Activated CD8-positive, alpha-beta memory T cell treated with anti-CD3 and anti-CD28 coated beads for 1 hour (primary cell): ENCODE measurements at places on chromosomes 3 and 15.

DNA sequence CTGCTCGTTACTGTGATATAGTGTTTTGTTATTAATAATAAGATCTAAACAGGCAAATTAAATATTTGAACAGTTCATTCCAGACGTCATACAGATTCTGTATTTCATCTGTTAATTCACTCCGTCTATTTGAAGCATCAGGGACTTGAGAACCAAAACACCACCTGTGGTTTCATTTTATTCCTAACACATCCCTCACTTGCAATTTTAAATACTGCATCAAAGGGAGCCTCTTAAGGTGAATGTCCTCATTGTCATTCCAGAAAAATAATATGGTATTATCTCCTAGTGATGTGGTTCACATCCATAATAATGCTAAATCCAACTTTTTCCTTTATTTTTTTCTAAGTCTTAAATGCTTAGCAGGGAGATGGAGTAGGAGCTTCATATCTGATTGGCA lies 1390.9 kb upstream of the CADM2 start:
- no peak for DNase-seq

GRCh38 chr3:65927576-65927975 lies 111.1 kb downstream of the MAGI1 start:
- no peak for DNase-seq

GRCh38 chr3:57949344-57949743 lies 58.9 kb upstream of the FLNB start:
- no peak for DNase-seq

- no peak for DNase-seq
Measured at GRCh38 chr15:82021992-82022391, 23.8 kb downstream of the MEX3B start.

- DNase-seq, result no peak
Measured at GRCh38 chr15:39517122-39517855, 63.6 kb upstream of the THBS1 start.

DNA sequence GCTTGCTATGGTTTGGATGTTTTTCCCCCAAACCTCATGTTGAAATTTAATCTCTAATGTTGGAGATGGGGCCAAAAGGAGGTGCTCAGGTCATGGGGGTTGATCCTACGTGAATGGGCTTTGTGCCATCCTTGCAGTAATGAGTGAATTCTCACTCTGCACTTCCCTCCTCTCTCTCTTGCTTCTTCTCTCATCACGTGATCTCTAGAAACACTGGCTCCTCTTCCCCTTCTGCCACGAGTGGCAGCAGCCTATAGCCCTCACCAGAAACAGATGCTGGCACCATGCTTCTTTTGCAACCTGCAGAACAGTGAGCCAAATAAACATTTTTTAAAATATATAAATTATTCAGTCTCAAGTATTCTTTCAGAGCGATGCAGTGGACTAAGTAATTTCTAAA lies 13.3 kb upstream of the PLSCR1 start:
- no peak for DNase-seq

DNA sequence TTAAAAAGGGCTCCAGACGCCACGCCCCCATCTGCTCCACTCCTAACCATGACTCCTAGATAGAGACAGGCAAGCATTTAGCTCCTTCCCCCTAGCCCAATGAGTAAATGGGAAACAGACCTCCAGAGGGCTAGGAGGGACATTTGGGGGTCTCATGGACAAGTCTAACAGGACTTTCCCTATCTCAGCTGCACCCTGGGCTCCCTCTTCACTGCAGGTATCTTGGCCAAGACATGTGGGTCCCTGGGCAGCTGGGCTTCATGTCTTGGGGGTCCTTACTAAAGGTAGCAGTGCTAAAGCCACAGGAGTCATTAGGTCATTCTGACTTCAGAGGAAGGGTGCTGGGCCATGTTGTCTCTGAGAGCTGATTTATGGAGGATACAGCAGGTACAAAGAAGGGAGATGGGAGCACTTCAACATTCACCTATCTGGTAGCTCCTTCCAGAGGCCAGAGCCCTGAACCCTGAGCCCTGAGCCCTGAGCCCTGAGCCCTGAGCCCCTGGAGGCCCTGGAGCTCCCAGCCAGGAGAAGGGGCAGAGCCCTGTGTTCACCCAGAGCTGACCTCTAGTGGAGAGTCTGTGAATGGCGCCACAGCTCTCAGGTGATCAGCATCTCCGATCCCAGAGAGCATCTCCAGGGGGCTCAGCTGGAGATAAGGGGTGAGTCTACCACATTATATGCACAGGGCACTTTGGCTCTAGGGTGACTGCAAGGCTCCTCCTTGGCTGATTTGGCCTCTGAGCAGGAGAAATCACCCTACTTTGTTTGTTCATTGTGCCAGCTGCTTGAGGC lies 40.1 kb upstream of the EPHB1 start:
- no peak for DNase-seq

GRCh38 chr15:96070636-96071035 lies 259.9 kb upstream of the NR2F2 start:
- DNase-seq, result no peak

DNA sequence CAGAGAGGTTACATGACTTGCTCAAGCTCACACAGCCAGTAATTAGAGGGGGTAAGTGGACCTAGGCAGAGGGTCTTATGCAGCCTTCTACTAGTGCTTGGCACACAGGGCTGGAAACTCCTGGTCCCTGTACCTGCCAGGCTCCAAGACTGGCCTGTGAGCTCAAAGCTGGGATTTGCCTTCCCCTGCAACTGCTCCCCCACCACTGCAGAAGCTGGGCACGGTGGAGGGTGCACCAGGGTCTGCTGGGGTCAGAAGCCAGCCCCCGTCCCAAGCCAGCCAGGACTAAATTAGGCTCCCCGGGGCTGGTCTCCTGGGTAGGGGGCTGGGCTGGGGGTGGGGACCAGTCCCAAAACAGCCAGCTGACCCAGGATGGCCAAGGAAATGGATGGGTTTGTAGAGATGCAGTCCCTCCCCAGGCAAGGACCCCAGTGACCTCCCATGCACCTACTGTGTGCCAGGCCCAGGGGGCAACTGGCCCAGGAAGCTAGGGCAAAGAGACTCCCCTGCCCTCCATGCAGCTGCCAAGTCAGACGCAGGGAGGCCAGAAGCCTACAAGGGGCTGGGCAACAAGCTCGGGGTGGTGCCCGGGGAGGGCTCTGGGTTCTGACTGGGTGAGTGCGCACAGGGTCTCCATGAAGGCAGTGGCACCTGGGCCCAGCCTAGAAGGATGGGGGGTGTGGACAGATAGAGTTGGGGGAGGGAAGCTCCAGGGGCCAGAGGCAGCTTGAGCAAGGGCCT lies 51.8 kb upstream of the LINGO1 start:
- DNase-seq, result no peak

DNA sequence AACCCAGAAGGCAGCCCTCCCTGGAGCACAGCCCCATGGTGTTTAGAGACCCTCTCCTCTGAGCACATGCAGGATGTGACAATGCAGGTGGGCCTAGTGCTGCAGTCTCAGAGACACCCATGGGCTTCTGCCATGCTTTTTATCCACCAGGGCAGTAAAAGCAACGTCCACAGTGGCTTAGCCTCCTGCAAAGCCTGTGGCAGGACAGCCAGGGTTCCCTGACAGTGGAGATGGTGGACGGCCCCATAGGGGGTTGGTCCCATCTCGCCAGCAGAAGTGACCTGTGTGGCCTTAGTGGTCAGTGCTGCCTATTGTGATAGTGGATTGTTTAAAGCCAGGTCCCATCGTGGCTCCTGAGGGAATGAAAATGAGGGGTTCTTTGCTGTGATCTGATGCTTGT lies 46.6 kb downstream of the APBA2 start:
- DNase-seq, result no peak

DNA sequence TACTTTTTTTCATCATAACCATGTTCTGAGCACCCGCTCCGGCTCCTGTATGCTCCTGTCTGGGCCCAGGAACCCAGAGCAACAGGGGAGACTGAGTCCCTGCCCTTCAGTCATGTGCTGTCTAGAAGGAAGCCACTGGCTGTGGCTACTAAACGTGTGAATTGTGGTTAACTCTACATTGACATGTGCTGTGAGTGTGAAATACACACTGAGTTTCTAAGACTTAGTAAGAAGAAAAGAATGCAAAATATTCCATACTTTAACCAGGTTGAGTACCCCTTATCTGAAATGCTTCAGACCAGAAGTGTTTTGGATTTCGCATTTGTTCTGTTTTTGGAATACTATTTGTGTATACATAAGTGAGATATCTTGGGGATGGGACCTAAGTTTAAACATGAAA lies 42.8 kb upstream of the CGNL1 start:
- no peak for DNase-seq

- DNase-seq, result no peak
Measured at GRCh38 chr3:59385547-59385946, 335.7 kb upstream of the CFAP20DC start.

- DNase-seq, result no peak
Measured at GRCh38 chr3:30918761-30919160, 24.3 kb upstream of the GADL1 start.

- DNase-seq, result no peak
Measured at GRCh38 chr3:172601066-172601832, 78.0 kb upstream of the TNFSF10 start.

GRCh38 chr3:69379661-69380060 lies 6.2 kb downstream of the FRMD4B start:
- DNase-seq, result no peak

GRCh38 chr15:94586099-94586498 lies 354.7 kb downstream of the MCTP2 start:
- no peak for DNase-seq

DNA sequence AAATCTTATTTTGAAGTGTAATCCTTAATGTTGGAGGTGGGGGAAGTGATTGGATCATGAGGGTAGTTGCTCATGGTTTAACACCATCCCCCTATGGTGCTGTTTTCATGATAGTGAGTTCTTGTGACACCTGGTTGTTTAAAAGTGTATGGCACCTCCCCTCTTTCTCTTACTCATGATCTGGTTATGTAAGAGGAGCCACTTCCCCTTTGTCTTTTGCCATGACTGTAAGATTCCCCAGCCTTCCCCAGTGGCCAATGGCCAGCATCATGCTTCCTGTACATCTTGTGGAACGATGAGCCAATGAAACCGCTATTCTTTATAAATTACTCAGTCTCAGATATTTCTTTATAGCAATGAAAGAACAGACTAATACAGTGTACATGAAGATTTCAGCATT lies 39.8 kb upstream of the GMNC start:
- DNase-seq, result no peak

DNA sequence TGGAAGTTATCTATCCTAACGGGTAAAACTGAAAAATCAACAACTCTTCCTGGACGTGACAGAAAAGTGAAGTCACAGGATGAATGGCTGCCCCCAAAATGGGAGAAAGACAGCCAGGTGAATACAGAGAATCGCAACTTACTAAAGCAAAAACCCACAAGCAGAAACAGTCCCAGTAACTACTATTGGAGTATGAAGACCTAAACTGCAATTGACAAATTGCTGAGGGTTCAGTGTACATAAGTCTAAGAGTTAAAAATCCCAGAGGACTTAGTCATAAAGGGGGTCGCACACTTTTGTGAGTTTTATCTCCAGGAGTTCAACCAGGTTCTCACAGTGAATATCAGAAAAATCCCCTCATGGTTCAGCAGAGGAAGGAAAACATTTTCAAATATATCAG lies 56.8 kb upstream of the IMPG2 start:
- DNase-seq, result no peak

GRCh38 chr3:69594286-69594685 lies 145.0 kb upstream of the MITF start:
- no peak for DNase-seq

DNA sequence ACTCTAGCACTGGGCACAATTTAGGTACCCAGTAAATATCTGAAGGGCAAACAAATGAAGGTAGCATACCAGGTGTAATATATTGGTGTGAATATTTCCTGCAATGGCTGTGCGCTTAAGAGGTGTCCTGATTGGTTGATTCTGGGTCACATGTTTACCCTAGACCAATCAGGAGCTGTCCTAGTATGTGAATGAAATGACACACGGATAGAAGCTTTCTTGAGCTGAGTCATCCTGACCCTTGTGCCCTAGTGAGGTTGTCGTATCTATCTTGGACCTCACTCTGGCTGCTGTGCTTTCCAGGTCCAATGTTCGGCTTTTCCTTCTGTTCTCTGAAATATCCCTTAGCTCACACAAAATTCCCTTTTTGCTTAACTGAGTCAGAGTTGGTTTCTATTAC lies 58.1 kb upstream of the FOXP1 start:
- DNase-seq, result no peak

- DNase-seq, result no peak
Measured at GRCh38 chr3:170155604-170156003, 25.9 kb downstream of the PHC3 start.

- no peak for DNase-seq
Measured at GRCh38 chr15:66644000-66644787, 57.8 kb upstream of the SMAD6 start.

GRCh38 chr3:87197531-87197930 lies 29.6 kb upstream of the CHMP2B start:
- DNase-seq, result no peak

GRCh38 chr3:164752812-164753211 lies 325.5 kb downstream of the SI start:
- DNase-seq, result no peak

DNA sequence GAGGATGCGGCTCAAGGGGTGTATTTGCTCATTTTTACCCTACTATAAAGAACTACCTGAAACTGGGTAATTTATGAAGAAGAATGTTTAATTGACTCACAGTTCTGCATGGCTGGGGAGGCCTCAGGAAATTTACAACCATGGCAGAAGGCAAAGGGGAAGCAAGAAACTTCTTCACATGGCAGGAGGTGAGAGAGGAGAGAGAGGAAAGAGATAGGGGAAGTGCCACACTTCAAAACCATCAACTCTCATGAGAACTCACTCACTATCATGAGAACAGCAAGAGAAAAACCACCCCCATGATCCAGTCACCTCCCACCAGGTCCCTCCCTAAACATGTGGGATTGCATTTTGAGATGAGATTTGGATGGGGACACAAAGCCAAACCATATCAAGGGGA lies 192.7 kb downstream of the DIPK2A start:
- no peak for DNase-seq

- DNase-seq, result no peak
Measured at GRCh38 chr3:141094790-141095545, 43.8 kb downstream of the SPSB4 start.

GRCh38 chr3:123540285-123540684 lies 44.6 kb downstream of the HACD2 start:
- no peak for DNase-seq

GRCh38 chr15:69824075-69824876 lies 273.4 kb downstream of the TLE3 start:
- DNase-seq, result no peak

DNA sequence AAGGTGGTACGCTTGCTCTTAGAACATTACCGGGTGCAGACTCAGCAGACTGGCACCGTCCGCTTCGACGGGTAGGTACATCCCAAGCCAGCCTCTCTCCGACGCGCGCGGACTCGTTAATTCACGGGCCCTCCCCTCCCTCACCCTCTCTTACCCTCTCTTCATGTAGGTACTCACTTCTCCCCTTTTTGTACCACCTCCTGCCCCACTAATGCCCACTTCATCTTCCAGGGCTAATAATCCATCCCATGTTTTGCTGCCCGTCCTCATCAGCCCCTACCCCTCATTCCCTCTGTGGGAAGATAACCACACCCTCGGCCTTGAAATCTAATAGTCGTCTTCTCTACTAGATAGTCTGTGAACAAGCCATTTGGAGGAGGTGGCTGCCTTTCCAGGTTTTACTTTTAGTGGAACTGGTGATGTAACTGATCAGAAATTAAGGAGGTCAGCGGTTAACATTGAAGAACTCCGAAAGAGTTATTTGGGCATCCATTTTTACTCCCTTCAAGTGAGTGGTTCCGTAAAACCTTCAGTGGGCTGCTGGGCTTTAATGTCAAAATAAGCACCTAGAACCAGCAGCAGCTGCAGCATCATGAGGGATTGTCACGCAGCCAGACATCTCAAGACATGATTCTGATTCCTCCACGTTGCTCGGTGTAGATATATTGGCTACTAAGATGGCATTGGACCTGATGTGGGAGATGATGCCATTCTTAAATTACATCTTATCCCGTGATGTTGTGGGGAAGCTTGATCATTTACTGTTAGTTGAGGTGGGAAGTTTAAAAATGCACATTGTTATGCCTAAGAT lies 1.3 kb downstream of the FEM1B start:
- DNase-seq, result no peak
